CD4-positive, alpha-beta T cell treated with Interleukin-15 for 1 hour (primary cell): ENCODE measurements at places on chromosomes 1 and 21.

DNA sequence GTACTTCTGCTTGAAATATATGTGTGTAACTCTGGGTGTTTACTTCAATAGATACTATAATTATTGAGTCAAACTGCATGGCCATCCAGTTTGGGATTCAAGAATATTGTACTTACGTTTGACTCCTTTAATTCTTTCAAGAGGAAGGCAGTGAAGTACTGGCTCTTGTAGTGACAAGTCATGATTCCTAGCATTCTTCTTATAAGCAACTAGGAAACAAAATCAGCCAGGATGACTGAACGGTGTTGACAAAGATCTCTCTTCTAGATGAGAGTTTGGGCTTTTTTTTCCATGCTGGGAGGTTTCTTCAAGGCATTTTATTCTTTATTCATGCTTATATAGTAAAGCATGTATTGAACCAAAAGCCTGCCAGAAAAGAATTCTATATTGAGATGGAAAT, 58.3 kb downstream of the CLEC20A start:
- DNase-seq, result no peak

- DNase-seq, result no peak
Observed at GRCh38 chr1:14487671-14488070, 110.8 kb upstream of the KAZN start.

DNA sequence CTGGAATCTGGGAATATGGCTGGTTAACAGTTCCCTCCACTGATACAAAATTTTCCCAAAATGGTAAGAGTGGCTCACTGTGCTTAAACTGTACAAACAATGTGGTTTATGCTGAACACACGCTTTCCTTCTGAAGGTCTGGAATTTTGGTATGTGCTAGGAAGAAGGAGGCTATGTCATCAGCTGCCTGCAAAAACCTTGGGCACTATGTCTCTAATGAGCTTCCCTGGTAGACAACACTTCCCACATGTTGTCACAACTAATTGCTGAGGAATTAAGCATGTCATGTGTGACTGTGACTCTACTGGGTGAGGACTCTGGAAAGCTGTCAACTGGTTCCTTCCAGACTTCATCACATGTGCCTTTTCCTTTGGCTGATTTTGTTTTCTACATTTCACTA, 29.2 kb downstream of the IPP start:
- no peak for DNase-seq

GRCh38 chr1:177909416-177909815, 60.4 kb downstream of the SEC16B start:
- no peak for DNase-seq

- no peak for DNase-seq
Observed at GRCh38 chr21:37367336-37367702, 746 bp downstream of the DYRK1A start.

GRCh38 chr1:48848035-48848434, 71.3 kb upstream of the BEND5 start:
- DNase-seq, result no peak

DNA sequence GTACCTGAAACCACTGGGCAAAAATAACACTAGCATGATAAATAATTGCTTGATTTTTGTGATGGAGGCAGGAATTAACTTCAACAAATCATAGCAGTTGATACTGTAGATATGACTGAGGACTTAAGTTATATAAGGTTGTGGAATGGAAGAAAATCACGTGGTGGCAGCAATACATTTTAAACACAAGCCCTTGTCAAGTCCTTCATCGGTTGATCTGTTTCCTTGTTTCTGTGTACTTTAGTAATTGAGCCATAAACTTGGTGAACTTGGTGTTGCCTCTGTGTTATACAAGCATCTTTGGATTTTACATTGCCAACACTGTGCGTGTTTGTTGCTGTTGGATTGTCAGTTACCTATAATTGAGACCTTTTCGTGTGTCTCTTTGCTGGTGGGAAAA, 114.4 kb downstream of the CAMTA1 start:
- DNase-seq, result no peak
